ENCODE measurements at places on chromosomes 4 and X. TPM values are rescaled to one million over a fixed set of nuclear protein-coding genes. Genes with fewer than 3 reads are reported as not detected.

MAGEB1 gene
- not detected for total RNA-seq

GRCh38 chr4:67743194-67743593, 11.0 kb downstream of the GNRHR start:
- no peak for DNase-seq

CXCL9 gene
- not detected for total RNA-seq

DNA sequence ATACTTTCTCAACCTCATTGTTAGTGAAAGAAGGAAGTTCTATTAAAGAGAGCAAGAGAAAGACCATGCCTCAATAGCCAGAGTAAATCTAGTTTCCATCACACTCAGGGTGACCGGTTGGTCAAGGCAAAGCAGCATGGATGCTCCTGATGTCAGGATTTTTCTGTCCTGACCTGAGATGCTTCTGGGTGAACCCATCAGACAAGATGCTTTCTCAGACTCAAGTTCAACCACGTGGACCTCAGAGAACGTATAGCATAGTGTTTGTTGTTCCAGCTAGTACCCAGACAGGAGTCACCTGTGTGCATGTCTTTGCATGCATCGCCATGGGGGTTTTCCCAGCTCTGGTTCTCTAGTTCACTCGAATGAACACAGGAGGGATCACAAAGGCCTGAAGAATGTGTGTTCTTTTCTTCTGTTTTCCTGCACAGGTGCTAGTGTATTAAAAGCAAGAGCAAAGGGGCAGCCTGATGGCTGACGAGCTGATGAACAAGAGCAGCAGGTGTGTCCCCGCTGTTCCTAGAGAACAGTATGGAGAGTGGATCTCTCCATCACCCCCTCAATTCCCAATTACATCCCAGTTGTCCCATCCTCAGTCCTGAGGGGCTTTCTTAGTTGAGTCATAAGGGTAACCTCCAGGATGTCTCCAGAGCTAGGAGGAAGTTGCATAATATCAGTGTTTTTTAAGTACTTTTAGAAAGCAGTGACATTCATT, 110.5 kb upstream of the ENPP6 start:
- DNase-seq = no peak

- DNase-seq = no peak
Measured at GRCh38 chr4:138945401-138945800, 70.2 kb upstream of the NOCT start.

Measured in uterus (tissue), 4 donors.